ENCODE measurements at places on chromosomes 1 and 21.

DNA sequence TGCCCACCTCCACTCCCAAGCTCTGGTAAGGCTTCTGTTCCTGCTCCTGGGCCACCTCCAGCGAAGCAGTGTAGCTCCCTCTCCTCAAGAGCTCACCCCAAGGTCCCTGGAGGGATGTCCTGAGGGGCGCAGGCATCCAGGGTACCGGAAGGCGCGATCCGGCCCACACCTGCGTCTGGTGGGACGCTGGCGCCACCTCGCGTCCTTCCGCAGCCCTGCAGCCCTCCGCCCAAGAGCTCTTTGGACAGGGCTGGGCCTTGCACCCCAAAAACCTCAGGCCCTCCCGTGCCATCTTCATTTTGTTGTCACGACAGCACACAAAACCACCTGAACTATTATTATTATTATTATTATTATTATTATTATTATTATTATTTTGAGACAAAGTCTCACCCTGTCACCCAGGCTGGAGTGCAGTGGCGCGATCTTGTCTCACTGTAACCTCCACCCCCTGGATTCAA lies 49.2 kb upstream of the PAX7 start:
- no peak for DNase-seq

DNA sequence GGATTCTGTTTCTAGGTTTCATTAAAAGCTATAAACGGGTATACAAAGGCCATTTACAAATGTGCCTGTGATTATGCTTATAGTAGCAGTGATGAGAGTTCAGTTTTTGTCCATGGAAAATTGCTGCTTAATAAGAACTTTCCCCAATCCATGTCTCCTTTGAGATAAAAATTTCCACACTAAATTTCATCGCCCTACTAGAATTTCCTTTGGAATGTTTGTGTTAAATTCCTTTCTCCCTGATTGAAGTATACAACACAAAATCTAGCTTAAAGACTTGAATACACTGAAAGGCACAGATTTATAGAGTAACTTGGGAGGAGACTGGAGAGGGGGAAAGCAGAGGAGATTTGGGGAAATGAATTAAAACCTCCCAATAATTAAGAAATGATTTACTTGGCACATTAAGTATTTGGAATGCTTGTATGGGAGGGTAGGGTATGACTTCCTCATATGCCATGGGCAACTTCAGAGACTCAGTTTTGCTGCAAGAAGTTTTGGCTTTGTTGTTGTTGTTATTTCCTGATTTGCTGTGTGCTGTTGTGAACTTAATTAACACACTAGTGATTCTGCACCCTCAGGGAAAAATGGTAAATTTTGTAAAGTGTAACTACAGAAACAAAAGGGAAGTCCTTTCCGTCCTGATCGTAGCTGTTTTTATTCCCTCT lies 157.6 kb upstream of the LMO4 start:
- peak; percentile 41 for DNase-seq

DNA sequence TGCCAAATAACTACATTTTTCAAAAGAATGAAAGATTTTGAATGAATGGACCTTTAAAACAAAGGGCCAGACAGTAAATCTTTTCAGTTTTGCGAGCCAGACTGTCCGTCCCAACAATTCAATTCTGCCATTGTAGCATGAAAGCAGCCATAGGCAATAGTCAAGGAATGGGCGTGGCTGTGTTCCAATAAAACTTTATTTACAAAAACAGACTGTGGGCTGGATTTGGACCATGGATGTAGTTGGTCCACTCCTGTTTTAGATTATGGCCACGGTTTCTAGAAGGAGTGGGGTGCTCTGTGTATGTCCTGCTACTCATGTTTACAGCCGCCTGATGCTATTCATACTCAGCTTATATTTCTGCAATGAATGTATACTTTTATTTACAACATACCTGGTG lies 474.7 kb downstream of the CAMTA1 start:
- DNase-seq: no peak

DNA sequence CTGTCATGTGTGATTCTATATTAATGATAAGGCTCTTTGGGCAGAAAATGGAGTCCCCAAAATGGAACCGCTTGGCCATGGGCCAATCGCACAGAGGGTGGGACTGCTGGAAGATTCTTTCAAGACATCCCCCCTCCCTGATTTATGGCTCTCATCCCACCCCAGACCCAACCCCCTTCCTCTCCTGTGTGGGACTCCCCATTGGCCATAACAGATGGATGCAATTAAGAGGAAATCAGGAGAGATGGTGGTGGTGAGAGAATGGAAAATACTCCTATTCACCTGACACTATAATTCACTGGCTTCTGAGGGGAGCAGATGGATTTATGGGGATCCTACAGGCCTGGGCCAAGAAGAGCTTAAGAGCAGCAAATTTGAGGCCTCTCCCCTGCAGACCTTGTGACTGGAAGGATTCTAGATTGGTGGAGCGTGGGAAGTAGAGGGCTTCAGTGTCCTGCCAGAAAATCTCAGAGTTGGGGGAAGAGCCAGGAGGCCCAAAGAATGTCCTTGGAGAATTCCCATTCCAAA lies 1.7 kb downstream of the IGFN1 start:
- peak; percentile 88 for DNase-seq

GRCh38 chr1:204830747-204831146 lies 39.9 kb upstream of the NFASC start:
- DNase-seq: no peak

DNA sequence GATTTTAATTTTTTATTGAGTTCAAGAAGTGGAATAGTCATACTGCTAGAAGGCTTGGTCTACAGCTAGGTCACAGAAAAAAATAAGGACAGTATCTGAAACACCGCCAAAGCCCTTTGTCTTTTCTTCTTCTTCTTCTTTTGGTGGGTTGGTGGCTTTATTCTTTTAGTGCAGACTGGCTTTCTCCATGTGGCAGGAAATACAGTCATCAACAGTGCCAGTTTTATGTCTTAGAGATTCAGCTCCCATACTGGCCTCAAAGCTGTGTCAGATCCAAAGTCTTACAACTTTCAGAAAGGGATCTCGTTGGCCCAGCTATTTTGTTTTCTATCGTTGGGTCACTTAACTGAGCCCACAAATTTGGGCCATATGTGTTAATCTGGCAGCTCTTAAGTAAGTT lies 58.2 kb downstream of the FNBP1L start:
- no peak for DNase-seq

GRCh38 chr1:93446837-93447451 lies 974 bp upstream of the FNBP1L start:
- no peak for DNase-seq

- no peak for DNase-seq
Measured at GRCh38 chr1:223682502-223682901, 17.0 kb upstream of the CAPN8 start.

- DNase-seq: no peak
Measured at GRCh38 chr1:91513160-91513559, 12.5 kb downstream of the CDC7 start.

DNA sequence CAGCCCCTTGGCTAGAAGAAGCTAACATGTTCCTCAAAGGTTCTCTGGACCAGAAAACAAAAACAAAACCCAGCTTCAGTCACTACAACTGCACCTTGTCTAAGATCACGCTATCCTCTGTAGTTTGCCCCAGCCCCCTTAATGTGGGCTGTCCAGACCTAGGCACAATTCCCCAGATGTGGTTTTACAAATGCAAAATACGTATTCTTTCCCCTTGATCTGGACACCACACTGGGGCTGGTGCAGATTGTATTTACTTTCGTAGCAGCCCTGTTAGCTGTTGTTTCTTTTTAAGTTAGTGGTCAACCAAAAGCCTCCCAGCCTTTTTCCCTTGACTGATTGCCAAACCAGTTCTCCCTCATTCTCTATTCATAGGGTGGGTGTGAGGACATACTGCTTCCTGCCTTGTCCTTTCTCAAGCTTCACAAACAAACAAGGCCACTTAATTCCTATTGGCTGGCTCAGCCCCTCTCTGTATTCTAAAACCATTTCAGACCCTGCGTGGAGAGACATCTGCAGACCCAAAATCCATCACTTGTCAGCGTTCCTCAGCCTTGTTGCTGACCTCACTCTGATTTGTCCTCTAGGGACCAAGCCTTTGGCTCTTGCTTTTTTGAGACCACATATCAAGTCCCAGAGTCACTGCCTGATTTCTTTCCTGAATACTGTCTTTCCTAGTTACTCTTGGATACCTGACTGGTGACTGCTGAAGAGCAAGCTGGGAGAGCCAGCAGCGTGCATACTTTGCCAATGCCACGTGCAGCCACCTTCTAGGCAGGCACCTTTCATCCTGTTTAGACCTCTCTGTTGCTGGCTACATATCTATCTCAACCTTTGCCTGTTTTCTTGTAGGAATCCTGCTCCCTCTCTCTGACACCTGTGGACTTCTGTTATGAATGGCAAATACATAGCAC lies 96.4 kb upstream of the RAB3GAP2 start:
- peak; percentile 5 for DNase-seq

DNA sequence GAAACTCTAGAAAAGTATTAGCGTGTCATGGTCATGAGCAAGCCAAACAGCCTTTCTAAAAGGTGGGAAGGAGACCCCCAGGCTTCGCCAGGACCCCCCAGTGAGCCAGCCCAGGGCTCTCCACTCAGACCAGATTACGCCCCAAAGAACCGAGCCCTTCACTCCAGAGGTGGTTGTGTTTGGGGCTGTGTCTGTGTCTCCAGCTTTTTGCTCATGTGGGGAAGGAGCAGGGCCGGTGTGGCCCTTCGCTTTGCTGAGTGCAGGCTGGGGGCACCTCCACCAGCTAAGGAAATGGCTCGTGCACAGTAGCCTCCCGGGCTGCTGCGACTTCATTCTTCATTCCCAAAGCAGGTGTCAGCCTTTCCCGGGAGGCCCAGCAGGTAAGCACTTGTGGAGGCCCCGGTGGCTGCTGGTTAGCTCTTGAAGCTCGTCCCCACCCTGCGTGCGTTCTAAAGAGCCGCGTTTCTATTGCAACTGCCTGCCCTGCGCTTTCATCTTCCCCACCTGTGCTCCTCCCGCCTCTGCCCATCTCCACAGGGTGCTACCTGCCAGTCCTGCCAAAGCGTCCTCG lies 531 bp downstream of the TSPEAR start:
- DNase-seq: no peak

DNA sequence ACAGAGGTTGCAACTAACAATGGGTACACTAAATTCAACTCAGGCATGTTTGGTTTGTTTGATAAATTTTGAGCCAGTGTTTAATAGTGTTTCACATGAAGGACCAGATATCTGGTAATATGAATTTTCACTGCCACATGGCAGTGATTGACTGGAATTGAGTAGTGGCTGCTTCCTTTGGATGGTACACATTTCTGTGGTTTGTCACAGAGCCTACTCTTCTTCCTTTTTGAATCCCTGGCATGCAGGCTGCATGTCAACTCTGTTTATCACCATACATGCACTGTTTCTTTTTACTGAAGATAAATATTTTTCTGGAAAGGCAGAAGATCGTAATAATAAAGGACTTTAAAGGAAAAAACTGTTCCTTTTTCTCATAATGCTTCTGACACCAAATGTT lies 35.5 kb downstream of the SDCCAG8 start:
- DNase-seq: peak; percentile 27

DNA sequence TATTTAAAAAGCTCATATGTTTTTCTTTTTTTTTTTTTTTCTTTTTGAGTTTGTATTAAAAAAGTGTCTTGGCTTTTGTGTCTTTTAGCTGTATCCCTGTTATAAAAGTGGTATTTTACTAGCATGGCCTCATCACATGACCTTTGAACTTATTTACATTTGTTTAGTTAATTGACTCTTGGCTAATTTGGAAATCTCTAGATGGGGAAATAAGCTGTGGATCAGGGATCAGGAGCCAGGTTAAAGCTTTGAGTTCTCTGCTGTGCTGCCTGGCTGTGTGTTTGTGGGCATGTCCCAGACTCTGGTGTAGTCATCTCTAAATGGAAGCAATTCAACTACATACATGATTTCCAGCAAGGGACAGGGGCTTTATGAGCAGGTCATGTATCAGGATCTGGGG lies 56.5 kb downstream of the HHAT start:
- no peak for DNase-seq

- no peak for DNase-seq
Measured at GRCh38 chr1:19073311-19074186, 117.1 kb upstream of the IFFO2 start.

DNA sequence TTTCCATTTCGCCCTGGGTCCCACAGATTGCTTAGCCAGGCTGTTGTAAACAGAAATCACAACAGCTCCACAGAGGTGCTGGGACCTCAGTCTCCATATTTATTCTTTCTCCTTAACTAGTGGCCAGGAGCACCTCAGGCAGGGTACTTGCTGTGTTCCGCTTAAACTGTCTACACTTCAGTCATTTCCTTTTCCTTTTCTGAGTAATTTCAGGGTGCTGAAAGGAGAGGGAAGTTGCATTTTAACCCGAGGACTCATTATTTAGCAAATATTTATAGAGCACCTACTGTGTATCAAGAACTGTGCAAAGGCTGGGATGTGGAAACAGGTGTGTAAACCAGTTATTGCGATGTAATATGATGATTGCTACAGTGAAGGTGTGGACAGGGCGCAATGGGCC lies 41.9 kb downstream of the ACP6 start:
- no peak for DNase-seq

- no peak for DNase-seq
Measured at GRCh38 chr1:228009828-228010775, 3.3 kb downstream of the WNT3A start.

GRCh38 chr1:87781554-87781953 lies 452.9 kb downstream of the LMO4 start:
- DNase-seq: no peak

DNA sequence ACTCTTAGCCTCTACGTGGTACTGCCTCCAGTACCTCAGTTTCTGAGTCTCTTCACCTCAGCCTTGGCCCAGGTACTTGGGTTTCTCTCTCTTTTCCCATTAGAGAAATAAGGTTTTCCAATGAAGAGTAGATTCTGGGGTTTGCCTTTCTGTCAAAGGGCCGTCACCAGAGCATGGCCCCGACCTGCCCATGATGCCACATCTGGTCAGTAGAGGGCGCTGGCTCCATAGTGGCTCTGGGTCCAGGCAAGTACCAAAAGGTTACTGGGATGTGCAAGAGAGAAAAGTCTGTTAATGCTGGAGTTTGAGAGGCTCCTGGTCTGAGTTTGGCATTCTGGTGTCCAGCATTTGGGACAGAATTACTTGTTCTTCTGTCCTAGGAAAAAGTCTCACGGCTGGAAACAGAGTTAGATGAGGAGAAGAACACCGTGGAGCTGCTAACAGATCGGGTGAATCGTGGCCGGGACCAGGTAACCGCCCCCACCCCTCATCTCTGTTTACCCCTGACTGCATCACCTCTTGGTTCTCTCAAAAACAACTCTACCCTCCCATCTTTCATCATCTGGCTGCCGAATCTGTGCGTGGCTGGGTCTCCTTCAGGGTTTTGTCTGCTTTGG lies 5.3 kb upstream of the TUFT1 start:
- DNase-seq: peak; percentile 63

DNA sequence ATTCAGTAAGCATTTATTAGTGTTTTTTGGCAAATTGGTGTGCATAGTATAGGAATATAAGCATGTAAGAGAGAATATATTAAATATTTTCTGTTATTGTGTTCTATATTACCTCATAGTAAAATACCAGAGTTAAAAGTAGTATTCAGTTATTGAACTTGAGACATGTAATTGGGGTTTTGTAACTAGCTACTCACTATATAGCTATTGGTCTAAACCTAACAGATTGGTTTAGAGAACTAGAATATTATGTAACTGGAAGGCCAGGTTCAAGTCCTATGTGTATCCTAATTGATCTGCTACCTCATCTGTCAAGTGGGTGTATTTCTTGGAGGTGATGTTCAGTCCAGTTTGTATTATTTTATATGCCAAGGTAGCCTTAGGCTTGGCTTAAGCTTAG lies 26.3 kb downstream of the CLIC4 start:
- DNase-seq: no peak

All from fibroblast of skin of right quadriceps (primary cell).